Nucleus accumbens (tissue), 56 donors: ENCODE measurements at places on chromosomes 2 and 18.

DNA sequence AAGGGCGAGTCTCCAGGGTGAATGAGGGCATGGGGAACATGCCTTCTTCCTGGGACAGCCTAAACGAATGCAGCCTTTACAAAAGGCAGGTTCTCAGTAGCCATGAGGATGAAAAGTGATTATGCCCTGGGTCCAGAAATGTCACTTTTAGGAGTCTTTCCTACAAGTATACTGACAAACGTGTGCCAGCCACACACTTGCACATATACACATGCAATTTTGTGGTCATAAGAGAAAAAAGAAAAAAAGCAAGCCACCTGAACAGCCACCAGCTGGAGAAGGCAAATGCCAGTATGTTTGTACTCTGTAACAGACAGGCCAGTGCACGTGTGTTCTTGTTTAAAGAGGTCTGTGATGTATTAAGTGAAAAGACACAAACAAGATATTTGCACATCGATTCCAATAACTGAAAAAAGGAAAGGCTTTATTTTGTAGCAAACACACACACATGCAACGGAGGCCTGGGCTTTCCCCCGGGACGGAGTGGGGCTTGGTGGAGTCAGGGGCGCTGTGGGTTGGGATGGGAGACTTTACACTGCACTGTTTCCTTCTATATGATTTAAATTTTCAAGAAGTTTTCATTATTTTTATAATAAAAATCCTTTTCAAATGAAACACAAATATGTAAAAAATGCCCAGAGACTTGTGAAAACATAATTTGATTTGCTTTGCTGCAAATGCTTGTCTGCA, 108.4 kb downstream of the FAM210A start:
- no peak for DNase-seq

GRCh38 chr18:74496508-74497323, 553 bp downstream of the CNDP2 start:
- peak; percentile 75 for DNase-seq

DNA sequence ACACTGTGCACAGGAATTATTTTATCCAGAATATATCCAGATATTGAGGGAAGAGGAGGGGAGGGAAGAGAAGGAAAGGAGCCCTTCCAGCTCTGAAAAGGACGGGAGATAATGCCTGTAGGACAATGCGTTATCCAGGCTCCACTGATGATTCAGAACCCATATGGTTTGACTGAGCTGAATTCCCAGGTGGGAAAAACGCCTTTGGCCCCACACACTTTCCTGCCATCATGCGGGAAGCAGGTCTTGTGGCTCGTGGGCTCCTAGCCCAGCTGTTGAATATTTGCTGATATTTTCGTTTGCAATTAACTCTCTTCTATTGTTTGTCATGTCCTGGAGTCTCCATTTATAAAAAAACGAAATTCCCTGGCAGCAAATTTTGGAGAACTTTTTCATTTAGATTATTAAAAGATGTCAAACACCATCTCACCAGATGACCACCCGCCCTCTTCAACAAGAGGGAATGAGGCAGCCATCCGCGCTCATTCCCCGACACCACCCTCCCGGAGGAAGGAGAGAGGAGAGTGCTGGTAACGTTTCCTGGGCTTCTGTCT, 8.9 kb downstream of the COL6A3 start:
- no peak for DNase-seq

- no peak for DNase-seq
These were observed 21.9 kb upstream of the ICOS start for GRCh38 chr2:203914546-203915182.

DNA sequence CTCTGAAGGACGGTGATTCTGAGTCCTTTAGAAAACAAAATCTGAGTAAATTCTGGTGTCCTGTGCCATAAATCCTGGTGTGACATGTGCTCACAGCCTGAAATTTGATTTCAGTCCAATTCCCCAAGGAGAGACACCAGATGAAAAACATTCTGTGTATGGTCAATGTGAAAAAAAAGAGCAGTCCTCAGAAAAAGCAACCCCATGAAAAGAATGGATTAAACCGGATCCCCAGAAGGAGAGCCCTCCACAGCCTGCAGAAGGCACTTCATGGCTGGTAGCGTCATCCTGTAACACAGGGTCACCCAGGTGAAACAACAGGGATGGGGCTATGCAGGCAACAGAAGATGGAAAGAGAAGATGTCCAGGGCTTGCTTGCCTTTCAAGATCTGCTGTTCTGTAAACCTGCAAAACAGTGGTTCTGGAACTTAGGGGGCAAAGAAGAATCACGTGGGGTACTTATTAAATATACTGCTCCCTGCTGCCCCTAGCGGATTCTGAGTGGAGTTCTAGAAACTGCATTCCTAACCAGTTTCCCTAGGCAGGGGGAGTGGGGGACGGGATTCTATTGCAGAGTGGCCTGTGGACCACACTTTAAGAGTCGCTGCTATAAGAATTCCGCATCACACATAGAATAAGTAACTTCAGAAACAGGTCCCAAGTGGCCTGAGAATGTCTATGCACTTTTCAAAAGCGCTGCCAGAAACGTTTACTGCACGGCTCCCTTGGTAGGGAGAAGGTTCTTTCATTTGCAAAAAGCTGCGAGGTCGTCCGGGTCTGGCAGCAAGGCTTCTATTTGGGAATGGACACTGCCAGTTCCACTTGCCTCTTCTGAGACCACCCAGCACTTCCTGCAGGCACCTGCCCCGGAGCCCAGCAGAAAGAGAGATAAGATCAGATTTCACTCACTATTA, 118.9 kb upstream of the ARL5A start:
- DNase-seq = peak; percentile 50

DNA sequence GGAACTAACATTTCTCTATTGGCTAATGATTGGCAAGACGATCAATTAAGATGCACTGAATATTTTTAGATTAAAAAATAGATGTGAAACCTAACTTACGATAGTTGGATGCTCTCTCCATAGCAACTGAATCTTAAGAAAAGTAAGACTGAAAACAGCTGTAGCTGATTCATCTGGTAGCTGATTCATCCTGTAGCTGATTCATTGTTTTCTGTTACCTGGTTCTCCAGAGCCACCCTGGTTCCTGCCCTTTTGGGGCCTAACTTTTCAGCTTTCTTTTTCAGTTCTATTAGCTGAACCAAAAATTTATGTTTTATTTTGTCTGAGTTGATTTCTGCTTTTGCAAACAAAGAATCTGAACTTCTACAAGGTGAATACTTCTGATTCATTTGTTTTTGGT, 22.7 kb upstream of the SPR start:
- DNase-seq = no peak

DNA sequence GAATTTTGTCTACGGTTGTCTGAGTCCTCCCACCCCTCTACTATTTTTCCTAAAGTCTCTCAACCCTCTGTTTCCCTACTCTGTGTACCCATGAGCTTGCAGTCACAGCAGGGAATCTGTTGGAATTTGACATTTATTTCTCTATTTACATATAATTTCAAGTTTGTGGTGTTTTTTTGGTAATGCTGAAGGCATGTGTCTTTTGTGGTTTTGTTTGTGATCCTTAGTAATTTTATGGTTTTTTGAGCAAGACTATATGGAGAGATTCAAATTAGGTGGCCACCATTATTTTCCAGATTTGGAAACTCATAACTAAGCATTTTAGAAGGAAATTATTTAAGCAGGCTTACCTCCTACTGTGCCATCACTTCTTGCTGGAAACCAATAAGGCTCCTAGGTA, 27.2 kb upstream of the FBLN7 start:
- no peak for DNase-seq

DNA sequence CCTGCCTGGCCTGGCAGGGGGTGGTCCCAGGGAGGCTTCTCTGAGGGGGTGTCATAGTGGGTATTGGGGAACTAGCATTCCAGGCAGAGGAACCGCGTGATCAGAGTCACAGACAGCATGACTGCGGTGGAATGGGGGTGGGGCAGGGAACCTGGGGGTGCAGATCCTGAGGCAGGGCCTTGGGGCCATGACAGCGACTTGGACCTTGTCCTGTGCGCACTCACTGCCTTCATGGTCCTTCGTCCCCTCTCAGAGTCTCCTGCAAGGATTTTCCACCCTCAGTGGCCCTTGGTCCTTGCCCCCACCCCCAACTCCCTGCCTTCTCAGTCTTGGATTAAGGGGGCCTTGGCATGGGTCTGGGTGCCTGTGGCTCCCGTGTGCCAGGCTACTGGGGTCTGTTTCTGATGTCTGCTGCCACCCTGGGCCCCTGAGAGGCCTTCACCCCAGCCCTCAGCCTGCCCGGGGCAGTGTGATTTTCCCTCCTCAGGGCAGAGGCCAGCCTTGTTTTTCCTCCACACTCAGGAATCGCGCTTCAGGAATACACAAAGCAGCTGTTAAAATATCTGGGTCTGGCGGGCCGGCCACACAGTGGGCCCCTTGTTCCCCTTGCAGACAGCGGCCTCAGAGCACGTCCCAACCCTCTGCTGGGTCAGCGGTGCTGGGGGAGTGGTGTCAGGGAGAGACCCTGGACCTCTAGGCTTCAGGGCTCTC, 51.6 kb downstream of the GLI2 start:
- DNase-seq = no peak

GRCh38 chr2:169110916-169111315, 41.6 kb downstream of the DHRS9 start:
- no peak for DNase-seq

DNA sequence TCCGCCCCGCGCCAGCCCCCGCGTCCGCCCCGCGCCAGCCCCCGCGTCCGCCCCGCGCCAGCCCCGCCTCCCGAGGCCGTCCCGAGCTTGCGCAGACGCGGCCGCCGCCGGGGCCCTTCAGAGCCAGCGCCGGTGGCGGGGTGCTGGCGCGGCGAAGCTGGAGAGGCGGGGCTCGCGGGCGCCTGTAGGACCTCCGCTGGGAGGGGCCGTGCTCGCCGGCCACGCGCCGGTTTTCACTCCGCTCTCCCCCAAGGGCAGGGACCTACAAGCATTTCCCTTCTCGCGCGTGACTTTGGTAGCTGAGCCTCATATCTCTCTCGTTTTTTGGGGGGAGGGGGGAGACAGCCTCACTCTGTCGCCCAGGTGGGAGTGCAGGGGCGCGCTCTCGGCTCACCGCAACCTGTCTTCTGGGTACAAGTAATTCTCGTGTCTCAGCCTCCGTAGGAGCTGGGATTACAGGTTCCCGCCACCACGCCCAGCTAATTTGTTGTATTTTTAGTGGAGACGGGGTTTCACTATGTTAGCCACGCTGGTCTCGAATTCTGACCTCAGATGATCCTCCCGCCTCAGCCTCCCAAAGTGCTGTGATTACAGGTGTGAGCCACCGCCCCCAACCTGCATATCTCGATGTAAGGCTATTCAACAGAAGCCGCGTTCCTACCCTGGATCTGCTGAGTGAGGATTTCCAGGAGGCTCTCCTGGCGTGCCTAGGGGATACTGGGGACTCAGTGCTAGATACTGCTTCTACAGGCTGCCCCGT, at the start of gene ZNF514:
Gene ZNF514, minus strand, starts transcription at position 159 of the 760 bp plus-strand sequence. CDS start 6,595 bp downstream, outside the sequence.
- no peak for DNase-seq
